Right forelimb (tissue), 1 donor: ENCODE measurements at places on chromosomes 7 and 10.

DNA sequence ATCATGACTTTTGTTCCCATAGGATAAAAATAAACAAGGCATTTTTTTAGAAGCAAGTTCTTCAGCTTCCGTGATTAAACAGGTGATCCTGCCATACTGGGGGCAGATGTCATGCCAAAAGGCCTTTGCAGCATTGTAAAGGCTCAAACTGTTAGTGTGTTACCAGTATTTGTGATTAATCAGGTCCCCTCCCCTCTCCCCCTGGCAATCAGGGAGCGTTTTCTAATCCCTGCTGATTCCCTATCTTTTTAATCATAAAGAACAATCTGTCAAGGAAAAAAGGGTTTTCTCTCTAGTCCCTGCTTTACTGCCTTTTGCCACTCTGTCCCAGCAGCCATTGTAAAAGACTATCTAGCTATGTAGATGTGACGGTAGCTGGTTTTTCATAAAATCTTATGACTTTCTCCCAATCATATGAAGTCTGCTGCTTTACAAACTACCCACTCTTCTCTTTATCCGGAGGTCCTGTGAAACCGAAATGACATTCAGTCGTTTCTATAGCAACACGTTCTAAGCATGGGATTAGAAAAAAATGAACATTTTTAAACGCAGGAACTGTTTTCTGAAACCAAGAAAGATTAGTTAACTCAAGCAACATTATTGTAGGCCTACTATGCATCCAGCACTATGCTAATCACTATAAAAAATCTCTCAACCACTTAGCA, 210.9 kb downstream of the RNLS start:
- DNase-seq, result no peak

GRCh38 chr7:25093268-25093826, 31.7 kb downstream of the CYCS start:
- DNase-seq, result peak; percentile 76

GRCh38 chr7:13641714-13642113, 347.8 kb downstream of the ETV1 start:
- no peak for DNase-seq

- DNase-seq, result no peak
Measured at GRCh38 chr7:10662491-10662890, 311.2 kb upstream of the PHF14 start.

GRCh38 chr10:71972746-71973695, 8.8 kb downstream of the CHST3 start:
- DNase-seq, result no peak

GRCh38 chr10:10699427-10699826, 318.2 kb upstream of the CELF2 start:
- no peak for DNase-seq

GRCh38 chr10:126398383-126398743, 10.1 kb upstream of the ADAM12 start:
- DNase-seq, result no peak

DNA sequence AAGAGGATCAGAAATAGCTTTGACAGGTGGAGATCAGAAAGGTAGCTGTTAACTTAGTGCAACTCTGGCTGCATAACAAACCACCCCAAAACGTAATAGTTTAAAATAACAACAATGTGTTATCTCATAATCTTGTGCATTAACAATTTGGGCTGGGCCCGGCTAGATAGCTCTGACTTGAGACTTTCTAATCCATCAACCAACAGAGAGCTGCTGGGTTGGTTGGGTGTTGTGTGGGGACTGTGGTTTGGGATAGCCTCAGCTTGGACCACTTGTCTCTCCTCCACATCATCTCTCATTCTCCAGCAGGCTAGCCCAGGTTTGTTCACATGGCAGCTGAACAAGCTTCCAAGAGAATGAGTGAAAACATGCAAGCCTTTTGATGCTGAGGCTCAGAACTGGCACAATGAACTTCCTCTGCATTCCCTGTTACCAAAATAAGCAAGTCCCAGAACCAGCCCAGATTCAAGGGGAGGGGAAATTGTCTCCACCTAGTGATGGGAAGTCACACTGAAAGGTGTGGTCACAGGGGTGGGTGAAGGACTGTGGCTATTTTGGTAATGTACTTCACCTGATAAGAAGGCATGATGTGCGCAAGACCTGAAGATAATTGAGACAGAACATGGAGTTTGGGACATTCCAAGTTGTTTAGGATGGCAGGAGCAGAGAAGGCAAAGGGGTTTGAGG, 20.4 kb upstream of the ASAH2 start:
- no peak for DNase-seq

DNA sequence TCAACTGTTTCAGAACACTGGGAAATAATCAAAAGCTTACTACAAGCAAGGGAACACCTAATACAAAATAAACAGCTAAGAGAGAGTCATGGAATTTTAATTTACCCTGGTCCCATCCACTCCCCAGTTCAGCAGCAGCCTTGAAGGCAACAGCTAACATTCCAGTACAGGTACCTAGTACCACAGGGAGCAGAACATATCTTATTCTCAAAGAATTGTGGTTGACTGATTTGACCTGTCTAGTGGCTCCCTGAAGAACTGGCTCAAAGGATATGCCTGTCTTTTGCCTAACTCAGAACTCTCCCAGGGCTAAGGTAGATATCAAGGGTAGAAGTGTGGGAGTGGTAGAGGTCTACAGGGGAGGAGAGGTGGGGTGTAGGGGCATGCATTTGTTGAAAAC, 32.3 kb downstream of the SMURF1 start:
- no peak for DNase-seq

GRCh38 chr10:77955136-77955535, 28.6 kb upstream of the DLG5 start:
- DNase-seq, result no peak

GRCh38 chr10:3624367-3624766, 160.6 kb downstream of the KLF6 start:
- no peak for DNase-seq

- DNase-seq, result no peak
Measured at GRCh38 chr7:10412422-10413019, 561.2 kb upstream of the PHF14 start.

GRCh38 chr10:44143556-44143955, 241.3 kb downstream of the CXCL12 start:
- no peak for DNase-seq

GRCh38 chr10:1240341-1240775, 184.2 kb downstream of the WDR37 start:
- DNase-seq, result no peak

DNA sequence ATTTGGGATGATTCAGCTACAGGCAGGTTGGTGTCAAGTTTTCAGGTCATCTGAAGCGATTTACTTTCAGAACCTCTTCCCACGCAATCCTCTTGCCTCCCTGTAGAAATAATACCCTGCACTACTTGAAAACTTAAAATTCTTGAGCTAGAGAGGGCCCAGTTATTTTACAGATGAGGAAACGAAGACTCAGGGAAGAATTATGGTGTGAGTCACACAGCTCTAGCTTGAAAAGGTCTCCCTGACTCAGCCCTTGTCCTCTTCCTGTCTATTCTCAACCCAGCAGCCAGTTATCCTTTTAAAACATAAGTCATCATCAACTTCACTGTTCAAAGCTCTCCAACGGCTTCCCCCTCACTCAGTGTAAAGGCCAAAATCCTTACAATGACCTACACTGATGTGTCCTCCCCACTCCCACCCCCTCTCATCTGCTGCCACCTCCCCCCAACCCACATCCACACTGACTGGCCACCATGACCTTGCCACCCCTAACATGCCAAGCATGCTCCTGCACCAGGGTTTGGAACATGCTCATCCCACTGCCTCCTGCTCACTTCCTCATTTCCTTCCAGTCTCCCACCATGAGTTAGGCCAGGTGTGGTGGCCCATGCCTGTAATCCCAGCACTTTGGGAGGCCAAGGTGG, 3.4 kb downstream of the DNMBP start:
- DNase-seq, result no peak

DNA sequence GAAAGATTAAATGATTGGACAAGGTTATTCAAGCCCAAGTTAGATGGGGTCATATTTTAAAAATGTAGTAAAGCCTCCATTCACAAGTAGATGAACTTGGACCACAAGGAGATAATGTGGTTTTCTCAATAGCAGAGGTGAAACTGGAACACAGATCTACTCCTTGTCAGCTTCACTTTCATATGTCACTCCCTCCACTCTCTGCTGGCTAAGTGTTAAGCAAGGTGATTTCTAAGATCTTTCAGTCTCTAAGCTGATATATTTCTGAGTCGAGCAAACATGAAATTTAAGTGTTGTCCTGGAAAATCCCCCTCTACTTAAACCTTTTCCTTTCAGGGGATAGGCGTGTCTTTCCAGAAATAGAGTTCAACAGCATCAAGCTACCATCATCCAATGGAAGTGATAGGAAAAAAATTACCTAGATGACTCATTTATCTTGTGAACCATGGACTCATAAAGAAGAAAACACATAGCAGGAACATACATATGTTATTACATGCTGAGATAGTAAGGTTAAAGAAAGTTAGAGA, 275.0 kb downstream of the PTEN start:
- no peak for DNase-seq

DNA sequence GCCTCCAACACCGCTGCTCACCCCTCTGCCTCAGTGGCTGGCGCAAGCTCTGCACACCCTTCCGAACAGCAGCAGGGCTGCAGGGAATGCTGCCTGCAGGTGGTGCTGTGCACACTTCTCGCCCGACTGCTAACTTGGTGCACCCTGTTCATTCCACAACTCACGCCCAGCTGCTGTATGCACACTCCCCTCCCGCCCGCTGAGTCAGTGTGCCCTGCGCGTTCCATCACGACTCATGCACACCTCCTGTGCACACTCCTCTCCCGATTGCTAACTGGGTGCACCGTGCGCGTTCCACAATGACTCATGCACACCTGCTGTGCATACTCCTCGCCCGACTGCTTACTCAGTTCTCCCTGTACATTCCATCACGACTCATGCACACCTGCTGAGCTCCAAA, 21.5 kb downstream of the ADARB2 start:
- no peak for DNase-seq

- DNase-seq, result no peak
Measured at GRCh38 chr7:103905997-103906396, 83.5 kb downstream of the RELN start.

- no peak for DNase-seq
Measured at GRCh38 chr7:28358423-28358868, 53.9 kb upstream of the CREB5 start.

DNA sequence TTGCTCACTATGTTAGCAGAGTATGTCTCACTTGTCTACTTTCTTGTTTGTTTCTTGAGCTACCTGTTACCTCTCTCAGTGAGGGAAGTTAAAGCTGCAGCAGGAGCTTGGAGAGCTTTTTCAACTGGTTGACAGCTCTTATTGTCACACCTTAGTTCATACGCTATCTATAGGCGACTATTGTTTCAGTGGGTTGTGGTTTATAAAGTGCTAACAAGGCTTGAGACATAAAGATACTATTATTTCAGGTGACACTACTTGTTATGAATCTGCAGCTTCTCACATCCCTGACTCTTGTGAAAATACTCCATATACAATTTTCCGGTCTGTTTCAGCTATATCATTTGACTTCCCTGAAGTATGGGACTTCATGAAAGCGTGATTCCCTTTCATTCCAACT, 167.4 kb downstream of the CSTF2T start:
- no peak for DNase-seq

GRCh38 chr7:151135866-151136843, 31.3 kb downstream of the GBX1 start:
- no peak for DNase-seq

GRCh38 chr7:102434039-102434486, 688 bp downstream of the ORAI2 start:
- no peak for DNase-seq

GRCh38 chr7:157875230-157876179, 538.7 kb downstream of the DNAJB6 start:
- DNase-seq, result peak; percentile 60

GRCh38 chr10:5549462-5550249, 24.9 kb downstream of the CALML3 start:
- DNase-seq, result no peak

DNA sequence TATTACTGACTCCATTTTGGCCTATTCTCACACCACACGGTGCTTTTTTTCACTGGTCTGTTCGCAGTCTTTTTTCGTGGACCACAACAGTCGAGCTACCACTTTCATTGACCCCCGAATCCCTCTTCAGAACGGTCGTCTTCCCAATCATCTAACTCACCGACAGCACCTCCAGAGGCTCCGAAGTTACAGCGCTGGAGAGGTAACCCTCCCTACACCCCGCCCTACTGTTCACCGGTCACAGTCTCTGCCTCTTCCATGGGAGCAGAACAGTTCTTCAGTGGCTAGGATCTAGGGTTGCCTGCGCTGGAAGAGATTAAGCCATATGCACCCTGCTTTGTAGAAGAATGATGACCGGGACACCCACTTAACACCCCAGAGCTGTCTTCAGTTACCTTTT, 103.4 kb upstream of the STK17A start:
- no peak for DNase-seq

DNA sequence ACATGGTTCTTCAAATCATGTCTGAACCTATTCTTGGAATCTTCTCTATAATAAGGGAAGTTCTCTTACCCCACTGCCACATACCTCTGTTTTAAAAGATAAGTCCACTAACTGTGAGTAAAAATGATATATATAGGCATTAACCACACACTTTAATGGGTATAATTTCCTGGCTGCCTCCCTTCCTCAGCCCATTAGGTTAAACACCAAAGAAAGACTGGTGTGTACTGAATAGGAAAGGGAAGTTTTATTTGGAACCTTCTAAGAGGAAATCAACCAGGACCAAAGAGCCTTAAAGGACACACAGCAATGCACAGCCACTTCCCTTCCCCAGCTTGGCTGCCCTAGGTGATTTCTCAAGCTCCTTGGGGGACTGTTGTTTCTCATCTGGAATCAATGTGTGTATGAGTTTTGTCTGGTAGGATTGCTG, 5.0 kb upstream of the WBP1L start:
- no peak for DNase-seq

GRCh38 chr7:93717217-93717900, 142.8 kb upstream of the CALCR start:
- DNase-seq, result no peak

GRCh38 chr10:132094581-132095234, 29.0 kb downstream of the JAKMIP3 start:
- DNase-seq, result no peak
